GM12878 (cell line): ENCODE measurements at places on chromosomes 3 and 15. TPM values are rescaled to one million over a fixed set of nuclear protein-coding genes. Genes with fewer than 3 reads are reported as not detected.

ERC2 gene
- 0.16 TPM in 1 of 2 replicates, not detected in the other for total RNA-seq

KLHL6 gene
- 28.7 and 29.7 TPM in 2 replicates for total RNA-seq

HTR3E gene
- not detected in 2 replicates for total RNA-seq

RLBP1 gene
- not detected in 2 replicates for total RNA-seq

MCF2L2 gene
- 1.6 and 2.2 TPM in 2 replicates for total RNA-seq

MKRN2OS gene
- total RNA-seq = not detected in 2 replicates

TP63 gene
- total RNA-seq = 8.3 and 9.8 TPM in 2 replicates

PLSCR2 gene
- not detected in 2 replicates for total RNA-seq

RTP3 gene
- total RNA-seq = not detected in 2 replicates

IRAK2 gene
- 4.7 and 4.9 TPM in 2 replicates for total RNA-seq

SLC22A13 gene
- total RNA-seq = 0.13 TPM in 1 of 2 replicates, not detected in the other

SAMMSON gene
- not detected in 2 replicates for total RNA-seq

RFX7 gene
- 26.5 and 31.4 TPM in 2 replicates for total RNA-seq

GOLGA6L7 gene
- not detected in 2 replicates for total RNA-seq

CNTN6 gene
- not detected in 2 replicates for total RNA-seq

SPINT1 gene
- total RNA-seq = 26.6 and 28.6 TPM in 2 replicates

AADAC gene
- total RNA-seq = 0.13 TPM in 1 of 2 replicates, not detected in the other

FBXW12 gene
- 0.15 TPM in 1 of 2 replicates, not detected in the other for total RNA-seq

CTXN2 gene
- not detected in 2 replicates for total RNA-seq

TGM4 gene
- not detected in 2 replicates for total RNA-seq

MEGF11 gene
- total RNA-seq = 0.33 and 0.64 TPM in 2 replicates

IQCF5 gene
- total RNA-seq = not detected in 2 replicates

GPR62 gene
- not detected in 2 replicates for total RNA-seq

CHL1 gene
- 1.9 and 2.2 TPM in 2 replicates for total RNA-seq

FSIP1 gene
- total RNA-seq = 0.36 and 0.43 TPM in 2 replicates

TMEM207 gene
- total RNA-seq = not detected in 2 replicates

MAGEL2 gene
- total RNA-seq = not detected in 2 replicates

FGF7 gene
- total RNA-seq = 0.05 and 0.08 TPM in 2 replicates

ACKR2 gene
- 0.36 and 0.82 TPM in 2 replicates for total RNA-seq

SAXO2 gene
- 1.5 and 2.3 TPM in 2 replicates for total RNA-seq

ZNF774 gene
- total RNA-seq = 1.7 TPM in 2 replicates

CYP1A2 gene
- total RNA-seq = not detected in 2 replicates

SIDT1 gene
- 24.6 and 26.8 TPM in 2 replicates for total RNA-seq

TM4SF4 gene
- total RNA-seq = 1.3 and 1.7 TPM in 2 replicates

SH3GL3 gene
- total RNA-seq = not detected in 2 replicates

SEC11A gene
- total RNA-seq = 106 and 109 TPM in 2 replicates

PPP2R3A gene
- total RNA-seq = 0.08 TPM in 1 of 2 replicates, not detected in the other

RPP25 gene
- 8.1 and 8.9 TPM in 2 replicates for total RNA-seq

RAB6B gene
- total RNA-seq = 0.13 TPM in 1 of 2 replicates, not detected in the other

GADL1 gene
- total RNA-seq = not detected in 2 replicates

OR5H1 gene
- total RNA-seq = not detected in 2 replicates

NFKBIZ gene
- total RNA-seq = 27.0 and 27.3 TPM in 2 replicates

DNAH1 gene
- 4.4 and 5.7 TPM in 2 replicates for total RNA-seq

ADGRG7 gene
- 0.21 TPM in 1 of 2 replicates, not detected in the other for total RNA-seq

TNNC1 gene
- 0.41 TPM in 1 of 2 replicates, not detected in the other for total RNA-seq

INSYN1 gene
- total RNA-seq = not detected in 2 replicates

CHDH gene
- 8.3 and 9.3 TPM in 2 replicates for total RNA-seq

SEC62 gene
- 68.8 and 74.6 TPM in 2 replicates for total RNA-seq

LEKR1 gene
- total RNA-seq = 1.1 and 1.2 TPM in 2 replicates

NIPA2 gene
- total RNA-seq = 107 and 108 TPM in 2 replicates

REC114 gene
- not detected in 2 replicates for total RNA-seq

TEX9 gene
- total RNA-seq = 72.3 and 75.2 TPM in 2 replicates
